ENCODE measurements at places on chromosomes 3 and 15.

DNA sequence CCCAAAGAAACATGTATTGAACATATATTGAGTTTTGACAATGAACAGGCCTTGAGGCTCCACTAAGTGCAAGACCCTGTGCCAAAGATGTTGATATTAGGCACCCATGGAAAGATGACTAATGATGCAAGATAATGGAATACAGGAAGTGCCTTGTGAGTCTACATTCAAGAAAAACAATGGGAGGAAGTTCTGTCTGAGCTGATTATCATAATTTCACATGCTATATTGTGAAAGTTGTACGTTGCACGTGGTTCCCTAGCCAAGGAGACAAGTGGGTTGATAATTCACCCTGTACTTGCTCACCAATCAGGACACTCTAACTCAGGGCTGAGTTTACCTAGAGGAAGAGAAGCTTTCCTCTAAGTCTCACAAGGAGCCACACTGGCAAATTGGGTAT is 186.9 kb upstream of the STAC start:
- DNase-seq: no peak

- DNase-seq: no peak
Measured at GRCh38 chr3:71705681-71706080, 19.5 kb downstream of the EIF4E3 start.

DNA sequence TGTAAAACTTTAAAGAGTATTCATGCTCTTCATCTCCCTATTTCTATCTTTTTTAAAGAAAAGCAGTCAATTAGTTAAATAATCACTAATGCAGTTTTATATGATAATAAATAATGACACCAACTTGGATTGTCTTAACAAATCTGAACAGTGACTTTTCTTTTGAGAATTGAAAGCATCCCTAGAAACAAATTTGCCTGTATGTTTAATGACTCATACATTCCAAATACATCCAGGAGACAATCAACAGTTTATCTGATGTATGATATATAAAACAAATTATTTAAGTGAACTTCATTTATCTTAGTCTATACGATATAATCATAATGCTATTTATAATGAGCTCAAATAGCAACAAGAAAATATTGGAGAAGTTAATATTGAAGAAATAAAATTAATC is 78.0 kb downstream of the ALCAM start:
- no peak for DNase-seq

- no peak for DNase-seq
Measured at GRCh38 chr3:42182555-42182954, 83.4 kb downstream of the CCK start.

- no peak for DNase-seq
Measured at GRCh38 chr15:93135459-93135858, 46.4 kb upstream of the RGMA start.

- no peak for DNase-seq
Measured at GRCh38 chr3:119409844-119410243, 53.6 kb downstream of the TMEM39A start.

GRCh38 chr15:31266712-31267111 is 59.9 kb upstream of the KLF13 start:
- DNase-seq: no peak

- DNase-seq: no peak
Measured at GRCh38 chr3:71066849-71067261, 516.7 kb downstream of the FOXP1 start.

DNA sequence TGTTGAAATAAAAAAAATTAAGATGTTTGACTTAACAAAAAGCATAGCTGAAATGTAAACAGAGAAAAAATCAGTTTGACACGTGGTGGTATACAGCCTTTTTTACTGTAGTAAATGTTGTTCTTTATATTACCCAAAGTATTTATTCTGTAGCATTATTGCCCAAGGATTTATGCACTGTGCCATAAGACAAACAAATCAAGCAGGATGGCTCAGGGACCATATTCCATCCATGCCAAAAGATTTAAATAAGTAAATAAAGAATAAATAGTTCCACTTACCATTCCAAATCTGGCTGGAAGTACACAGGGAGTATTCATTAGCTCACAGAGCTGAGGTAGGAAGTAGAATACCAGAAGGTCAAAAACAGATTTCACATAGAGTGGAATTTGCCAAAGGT is 666.7 kb upstream of the CADM2 start:
- DNase-seq: no peak

DNA sequence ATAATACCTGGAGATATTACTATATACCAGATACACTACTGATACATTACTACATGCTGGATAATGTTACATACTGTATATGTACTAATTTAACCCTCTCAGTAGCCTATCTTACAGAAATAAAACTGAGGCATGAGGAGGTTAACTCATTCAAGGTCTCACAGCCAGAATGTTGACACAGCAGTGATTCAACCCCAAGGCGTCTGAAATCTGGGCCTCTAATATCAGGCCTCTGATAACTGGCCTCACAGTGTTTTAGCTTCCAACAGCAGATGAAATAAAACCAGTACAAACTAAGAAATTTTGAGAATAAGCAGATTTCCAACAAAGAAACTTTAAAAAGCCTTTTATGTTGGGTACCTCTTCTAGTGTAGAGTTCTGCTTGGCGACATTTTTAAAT is 23.4 kb downstream of the DZIP1L start:
- no peak for DNase-seq

DNA sequence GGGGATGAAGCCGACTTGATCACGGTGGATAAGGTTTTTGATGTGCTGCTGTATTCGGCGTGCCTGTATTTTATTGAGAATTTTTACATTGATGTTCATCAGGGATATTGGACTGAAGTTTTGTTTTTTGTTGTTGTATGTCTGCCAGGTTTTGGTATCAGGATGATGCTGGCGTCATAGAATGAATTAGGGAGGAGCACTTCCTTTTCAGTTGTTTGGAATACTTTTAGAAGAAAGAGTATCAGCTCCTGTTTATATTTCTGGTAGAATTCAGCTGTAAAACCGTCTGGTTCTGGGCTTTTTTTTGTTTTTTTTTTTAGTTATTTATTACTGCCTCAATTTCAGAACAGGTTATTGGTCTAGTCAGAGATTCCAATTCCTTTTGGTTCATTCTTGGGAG is 93.7 kb downstream of the SLC25A26 start:
- no peak for DNase-seq

- DNase-seq: no peak
Measured at GRCh38 chr3:35936571-35936970, 297.2 kb downstream of the ARPP21 start.

DNA sequence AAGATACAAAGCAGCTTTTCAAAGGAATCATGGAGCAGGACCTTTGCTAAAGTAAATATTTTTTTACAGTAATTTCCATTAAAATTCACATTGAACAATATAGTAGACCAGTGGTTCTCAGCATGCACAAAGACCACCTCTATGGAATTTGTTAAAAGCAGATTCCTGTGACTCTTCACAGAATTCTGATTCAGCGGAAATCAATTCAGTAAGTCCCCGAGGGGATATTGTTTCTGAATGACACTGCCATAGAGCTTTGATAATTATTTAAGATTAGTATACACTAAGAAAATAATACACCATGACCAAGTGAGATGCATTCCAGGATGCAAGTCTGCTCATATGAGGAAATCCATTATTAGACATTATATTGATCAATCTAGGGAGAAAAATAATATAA is 161.9 kb upstream of the TNIK start:
- no peak for DNase-seq

DNA sequence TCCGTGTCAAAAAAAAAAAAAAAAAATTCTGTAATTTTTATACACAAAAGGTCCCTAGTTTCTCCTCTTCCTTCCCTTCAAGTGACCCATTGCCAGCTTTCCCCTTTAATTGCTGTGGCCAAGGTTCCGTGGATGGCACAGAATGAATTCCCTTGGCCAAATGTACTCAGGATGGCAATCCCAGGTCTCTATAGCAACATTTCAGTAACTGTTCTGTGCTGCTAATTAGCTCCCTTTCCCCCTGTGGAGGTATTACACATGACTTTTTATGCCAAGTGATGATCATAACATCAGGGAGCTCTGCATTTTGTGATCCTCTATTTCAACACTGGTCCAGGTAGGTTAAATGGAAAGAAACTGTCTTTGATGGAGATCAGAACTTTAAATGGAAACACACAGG is at the start of gene OR4F6:
OR4F6 (plus strand) TSS at position 301 of the 400 bp plus-strand sequence. CDS start 2,211 bp downstream, outside the sequence.
- DNase-seq: no peak

All from HS-27A (cell line).